ENCODE measurements at places on chromosomes 13 and 19. TPM values are rescaled to one million over a fixed set of nuclear protein-coding genes. Genes with fewer than 3 reads are reported as not detected.

DNA sequence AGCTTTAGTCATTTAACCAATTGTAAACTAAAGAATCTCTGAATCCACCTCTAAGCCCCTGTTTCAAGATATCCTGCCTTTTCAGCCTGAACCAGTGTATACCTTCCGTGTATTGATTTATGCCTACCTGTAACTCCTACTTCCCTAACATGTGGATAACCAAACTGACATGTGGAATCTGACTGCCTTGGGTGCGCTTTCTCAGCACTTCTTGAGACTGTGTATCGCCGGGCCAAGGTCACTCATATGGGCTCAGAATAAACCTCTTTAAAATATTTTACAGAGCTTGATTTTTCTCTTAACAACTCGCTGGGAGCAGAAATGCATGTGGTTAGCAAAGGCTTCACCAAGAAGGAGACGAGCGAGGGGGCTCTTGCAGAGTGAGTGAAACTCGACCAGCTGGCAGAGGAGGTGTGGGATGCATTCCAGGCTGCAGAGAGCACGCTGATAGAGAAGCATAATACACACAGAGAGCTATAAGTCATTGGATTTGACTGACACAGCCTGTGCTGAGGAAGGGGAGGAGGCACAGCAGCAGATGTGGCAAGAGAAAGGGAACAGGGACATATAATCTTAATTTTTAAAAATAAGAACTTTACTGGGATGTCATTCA lies 268.2 kb upstream of the MAB21L1 start:
- peak; percentile 40 for DNase-seq
- H3K4me3 ChIP-seq = no peak overlapping the region
- no peaks in the 10 kb centered on the region for H3K36me3 ChIP-seq
- H3K4me1 ChIP-seq = no peaks in the 10 kb centered on the region
- no peaks in the 10 kb centered on the region for H3K27me3 ChIP-seq

- H3K27me3 ChIP-seq = no peaks in the 10 kb centered on the region
- DNase-seq = no peak
- H3K4me3 ChIP-seq = no peak overlapping the region
- H3K27ac ChIP-seq = no peak overlapping the region
- H3K4me1 ChIP-seq = no peaks in the 10 kb centered on the region
Observed at GRCh38 chr19:28414748-28415147, 798.2 kb downstream of the UQCRFS1 start.

- no peak overlapping the region for H3K4me3 ChIP-seq
- no peaks in the 10 kb centered on the region for H3K27me3 ChIP-seq
- no peak overlapping the region for H3K27ac ChIP-seq
- H3K4me1 ChIP-seq = peaks cover 48% of the 10 kb centered on the region
- DNase-seq = no peak
Observed at GRCh38 chr13:95710313-95710712, 33.4 kb downstream of the DNAJC3 start.

DNA sequence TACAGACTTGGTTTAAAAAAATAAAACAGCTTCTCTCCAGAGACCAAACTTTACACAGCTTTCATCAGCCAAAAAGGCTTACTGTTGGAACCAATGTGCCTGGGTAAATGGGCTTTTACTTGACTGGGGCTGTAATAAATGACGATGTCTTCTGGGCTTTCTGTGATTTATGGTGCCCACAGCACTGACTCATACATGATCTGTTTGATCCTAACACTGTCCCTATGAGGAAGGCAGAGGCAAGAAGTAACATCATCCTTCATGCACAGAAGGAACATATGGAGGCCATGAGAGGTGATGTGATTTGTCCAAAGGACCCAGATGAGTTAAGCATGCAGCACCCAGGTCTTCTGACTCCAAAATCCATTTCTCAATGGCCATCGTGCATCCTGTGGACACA lies 77.4 kb downstream of the DOCK9 start:
- H3K27ac ChIP-seq = no peak overlapping the region
- no peak for DNase-seq
- H3K36me3 ChIP-seq = peaks cover 57% of the 10 kb centered on the region
- no peaks in the 10 kb centered on the region for H3K27me3 ChIP-seq

DNA sequence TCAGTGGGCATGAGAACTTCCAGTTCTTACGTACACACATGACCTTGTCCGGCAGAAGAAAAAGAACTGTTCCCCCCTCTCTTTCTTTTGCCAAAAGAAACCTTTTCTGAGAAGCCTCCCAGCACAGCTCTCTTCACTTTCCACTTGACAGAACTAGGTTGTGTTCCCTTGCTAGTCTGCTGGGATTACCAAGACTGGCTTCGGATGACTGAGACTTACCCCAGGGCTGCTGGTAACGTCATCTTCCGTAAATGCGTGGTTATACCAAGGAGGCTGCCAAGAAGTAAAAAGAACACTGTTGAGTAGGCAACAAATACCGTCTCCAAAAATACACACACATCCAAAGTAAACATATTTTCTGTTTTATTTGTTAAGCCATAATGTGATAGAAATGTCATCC lies 908.2 kb downstream of the EFNB2 start:
- H3K27ac ChIP-seq = no peak overlapping the region
- H3K4me3 ChIP-seq = no peak overlapping the region
- H3K4me1 ChIP-seq = no peaks in the 10 kb centered on the region
- no peaks in the 10 kb centered on the region for H3K36me3 ChIP-seq
- H3K27me3 ChIP-seq = no peaks in the 10 kb centered on the region
- DNase-seq = no peak

CEACAM18 gene
- not detected for total RNA-seq

DNA sequence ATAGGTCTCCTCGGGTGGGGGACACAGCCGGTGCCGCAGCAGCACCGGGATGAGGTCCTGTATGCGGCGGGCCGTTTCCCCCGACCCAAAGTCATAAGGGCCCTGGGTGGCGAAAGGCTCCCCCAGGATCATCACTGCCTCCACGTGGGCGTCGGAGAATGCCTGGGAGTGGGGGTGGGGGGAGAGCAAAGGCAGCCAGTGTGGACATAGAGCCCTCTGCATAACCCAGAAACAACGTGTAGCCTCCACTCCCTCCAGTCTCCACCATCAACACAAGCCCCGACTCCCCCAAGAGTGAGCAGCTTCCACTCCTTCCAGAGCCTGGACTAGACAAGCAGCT lies 1.7 kb upstream of the NUMBL start:
- no peak overlapping the region for H3K4me3 ChIP-seq
- no peak overlapping the region for H3K27ac ChIP-seq
- DNase-seq = no peak
- H3K36me3 ChIP-seq = peaks cover 54% of the 10 kb centered on the region
- H3K4me1 ChIP-seq = peaks cover 28% of the 10 kb centered on the region
- no peaks in the 10 kb centered on the region for H3K27me3 ChIP-seq

- DNase-seq = no peak
- H3K4me1 ChIP-seq = peaks cover 27% of the 10 kb centered on the region
- peaks cover 59% of the 10 kb centered on the region for H3K36me3 ChIP-seq
- no peak overlapping the region for H3K4me3 ChIP-seq
- no peaks in the 10 kb centered on the region for H3K27me3 ChIP-seq
Observed at GRCh38 chr13:50015750-50016149, 506 bp downstream of the KCNRG start.

- peaks cover 62% of the 10 kb centered on the region for H3K4me1 ChIP-seq
- H3K4me3 ChIP-seq = no peak overlapping the region
- no peaks in the 10 kb centered on the region for H3K36me3 ChIP-seq
- DNase-seq = no peak
Observed at GRCh38 chr19:35904311-35905068, 2.2 kb downstream of the HCST start.

DNA sequence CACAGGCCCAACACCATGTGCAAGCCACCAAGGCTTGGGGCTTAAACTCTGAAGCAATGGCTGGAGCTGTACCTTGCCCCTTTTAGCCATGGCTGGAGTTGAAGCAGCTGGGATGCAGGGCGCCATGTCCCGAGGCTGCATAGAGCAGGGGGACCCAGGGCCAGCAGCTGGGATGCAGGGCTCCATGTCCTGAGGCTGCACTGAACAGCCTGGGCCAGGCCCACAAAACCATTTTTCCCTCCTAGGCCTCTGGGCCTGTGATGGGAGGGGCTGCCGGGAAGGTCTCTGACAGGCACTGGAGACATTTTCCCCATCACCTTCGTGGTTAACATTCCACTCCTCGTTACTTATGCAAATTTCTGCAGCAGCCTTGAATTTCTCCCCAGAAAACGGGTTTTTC lies 10.8 kb downstream of the TRAPPC2B start:
- no peak overlapping the region for H3K4me3 ChIP-seq
- H3K27ac ChIP-seq = no peak overlapping the region
- peaks cover 84% of the 10 kb centered on the region for H3K36me3 ChIP-seq
- no peaks in the 10 kb centered on the region for H3K4me1 ChIP-seq

GRCh38 chr13:113981194-113981605 lies 7.3 kb upstream of the C13orf46 start:
- peaks cover 58% of the 10 kb centered on the region for H3K36me3 ChIP-seq
- H3K27me3 ChIP-seq = no peaks in the 10 kb centered on the region
- peak overlapping the region; percentile 84 for H3K27ac ChIP-seq
- no peak overlapping the region for H3K4me3 ChIP-seq
- peak; percentile 98 for DNase-seq
- H3K4me1 ChIP-seq = peaks cover 14% of the 10 kb centered on the region

GRCh38 chr13:31866099-31866498 lies 126.8 kb downstream of the RXFP2 start:
- no peaks in the 10 kb centered on the region for H3K27me3 ChIP-seq
- H3K4me1 ChIP-seq = no peaks in the 10 kb centered on the region
- H3K4me3 ChIP-seq = no peak overlapping the region
- no peak overlapping the region for H3K27ac ChIP-seq
- no peaks in the 10 kb centered on the region for H3K36me3 ChIP-seq

GRCh38 chr13:76976490-76976889 lies 15.4 kb upstream of the CLN5 start:
- DNase-seq = no peak
- H3K27me3 ChIP-seq = peaks cover 22% of the 10 kb centered on the region
- H3K4me3 ChIP-seq = no peak overlapping the region
- H3K36me3 ChIP-seq = no peaks in the 10 kb centered on the region
- H3K4me1 ChIP-seq = peaks cover 6% of the 10 kb centered on the region

DNA sequence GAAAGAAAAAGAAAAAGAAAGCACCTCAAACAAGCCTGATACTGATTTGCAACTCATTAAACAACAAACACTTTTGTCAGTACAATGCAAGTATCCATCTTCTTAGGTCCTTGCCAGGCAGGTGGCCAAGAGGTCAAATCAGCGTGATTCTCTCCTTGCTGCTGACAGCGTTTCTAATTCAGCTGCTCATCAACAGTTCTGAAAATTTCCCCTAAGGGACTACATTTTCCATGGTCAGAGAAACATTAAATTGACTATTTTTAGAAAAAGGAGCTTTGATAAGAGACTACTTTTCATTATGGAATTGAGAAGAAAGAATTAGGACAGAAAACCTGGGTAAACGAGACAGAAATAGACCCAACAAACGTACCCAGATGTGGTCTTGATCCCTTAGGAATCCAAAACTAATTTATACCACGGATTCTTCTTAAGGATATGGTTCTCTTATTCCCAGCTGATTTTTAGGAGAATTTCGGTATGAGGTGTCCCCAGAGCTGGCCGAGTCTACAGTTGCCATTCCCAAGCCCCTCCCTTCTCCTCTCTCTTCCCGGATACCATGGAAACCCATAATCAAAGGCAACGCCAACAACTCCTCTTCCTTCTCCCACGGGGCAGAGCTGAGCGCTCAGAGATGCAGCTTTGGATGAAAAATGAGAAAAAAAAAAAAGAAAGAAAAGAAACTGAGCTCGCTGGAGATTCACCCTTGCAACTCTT lies 29.5 kb upstream of the CEBPG start:
- DNase-seq = peak; percentile 67
- H3K36me3 ChIP-seq = no peaks in the 10 kb centered on the region
- no peaks in the 10 kb centered on the region for H3K4me1 ChIP-seq
- H3K27ac ChIP-seq = no peak overlapping the region

GRCh38 chr19:43430976-43431375 lies 16.3 kb downstream of the TEX101 start:
- no peaks in the 10 kb centered on the region for H3K36me3 ChIP-seq
- H3K27ac ChIP-seq = no peak overlapping the region
- DNase-seq = no peak
- no peaks in the 10 kb centered on the region for H3K27me3 ChIP-seq
- no peak overlapping the region for H3K4me3 ChIP-seq

DNA sequence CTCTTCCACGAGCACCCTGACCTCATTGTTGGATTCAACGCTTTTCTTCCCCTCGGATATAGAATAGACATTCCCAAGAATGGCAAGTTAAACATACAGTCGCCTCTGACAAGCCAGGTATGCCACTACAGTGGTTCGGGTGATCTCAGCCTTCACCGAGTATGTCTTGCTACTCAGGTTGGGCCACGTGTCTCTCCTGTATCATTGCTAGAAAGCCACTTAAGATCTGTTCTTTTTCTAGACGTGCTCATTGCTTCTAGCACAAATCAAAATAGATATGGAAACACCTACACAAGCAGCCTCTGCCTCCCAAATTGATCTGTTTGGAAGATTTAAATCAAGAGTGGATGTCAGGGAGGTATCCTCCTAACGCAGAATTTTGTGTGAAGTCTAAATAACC lies 2.3 kb downstream of the SIN3B start:
- H3K4me1 ChIP-seq = peaks cover 28% of the 10 kb centered on the region
- H3K27me3 ChIP-seq = no peaks in the 10 kb centered on the region
- DNase-seq = no peak
- no peak overlapping the region for H3K27ac ChIP-seq

VSTM2B gene
- not detected for total RNA-seq

ZAR1L gene
- not detected for total RNA-seq

FLT3LG gene
- 1.3 TPM for total RNA-seq

LRRC8E gene
- total RNA-seq = not detected

- no peak for DNase-seq
- H3K27ac ChIP-seq = no peak overlapping the region
- H3K36me3 ChIP-seq = no peaks in the 10 kb centered on the region
- H3K27me3 ChIP-seq = no peaks in the 10 kb centered on the region
- H3K4me1 ChIP-seq = no peaks in the 10 kb centered on the region
Observed at GRCh38 chr13:38980750-38981078, 9.9 kb downstream of the STOML3 start.

CYP2A7 gene
- not detected for total RNA-seq

CYP4F12 gene
- 16.1 TPM for total RNA-seq

DNA sequence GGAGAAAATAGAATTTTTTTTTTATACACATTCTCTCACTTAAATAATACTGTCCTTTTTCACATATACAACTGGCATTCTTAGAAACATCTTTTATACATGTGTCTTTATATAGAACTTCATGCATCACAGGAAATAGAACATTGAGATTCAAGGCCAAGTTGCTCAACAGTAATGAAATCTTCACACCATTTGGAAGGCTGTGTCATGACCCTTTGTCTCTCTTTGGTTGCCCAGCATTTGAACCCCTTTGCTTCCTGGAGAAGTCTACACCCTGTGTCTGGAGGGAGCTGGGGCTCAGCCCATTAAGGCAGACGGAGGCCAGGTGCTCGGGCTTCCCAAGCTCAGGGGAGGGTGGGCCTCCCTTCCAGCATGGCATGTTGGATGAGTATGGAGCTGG lies 41.1 kb downstream of the B3GLCT start:
- no peaks in the 10 kb centered on the region for H3K27me3 ChIP-seq
- DNase-seq = no peak
- H3K4me3 ChIP-seq = no peak overlapping the region
